HT-29 (cell line): ENCODE measurements at places on chromosomes 1 and 21.

GRCh38 chr1:21541835-21542234 lies 32.6 kb downstream of the ALPL start:
- DNase-seq: no peak

DNA sequence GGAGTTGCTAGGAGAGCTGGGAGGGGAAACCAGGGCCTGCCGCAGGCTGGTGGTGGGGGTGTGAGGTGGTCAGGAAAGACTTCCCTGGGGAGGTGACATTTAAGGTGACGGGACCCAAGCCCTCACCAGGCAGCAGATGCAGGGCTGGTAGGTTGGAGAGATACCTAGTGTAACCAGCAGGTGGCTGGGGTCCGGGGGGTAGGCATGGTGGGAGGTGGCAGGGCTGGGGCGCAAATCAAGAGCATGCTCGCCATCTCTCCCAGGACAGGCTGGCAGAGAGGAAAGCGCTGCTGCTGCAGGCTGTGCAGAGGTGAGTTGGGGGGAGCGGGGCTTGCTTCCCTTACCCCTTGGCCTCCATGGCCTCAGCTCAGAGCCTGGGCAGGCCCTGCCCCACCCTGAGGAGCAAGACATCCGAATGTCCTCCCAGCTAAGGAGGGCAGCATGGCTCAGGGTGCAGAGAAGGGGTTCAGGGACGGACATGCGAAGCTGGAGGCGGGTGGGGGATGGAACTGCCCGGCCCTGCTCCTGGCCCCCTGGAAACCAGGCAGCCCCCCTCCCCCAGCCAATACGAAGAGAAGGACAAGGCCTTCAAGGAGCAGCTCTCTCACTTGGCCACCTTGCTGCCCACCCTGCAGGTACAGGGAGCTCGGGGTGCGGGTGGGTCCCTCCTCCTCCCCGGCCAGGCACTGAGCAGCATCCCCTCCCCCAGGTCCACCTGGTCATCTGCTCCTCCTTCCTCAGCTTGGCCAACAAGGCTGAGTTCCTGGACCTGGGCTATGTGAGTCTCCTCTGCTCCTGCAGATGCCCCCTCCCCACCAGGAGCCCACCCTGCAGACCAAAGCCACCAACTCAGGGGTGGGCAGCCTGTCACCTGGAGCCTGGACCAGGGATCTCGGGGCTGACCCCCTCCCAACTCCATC lies 4.0 kb downstream of the RNF207 start:
- no peak for DNase-seq

DNA sequence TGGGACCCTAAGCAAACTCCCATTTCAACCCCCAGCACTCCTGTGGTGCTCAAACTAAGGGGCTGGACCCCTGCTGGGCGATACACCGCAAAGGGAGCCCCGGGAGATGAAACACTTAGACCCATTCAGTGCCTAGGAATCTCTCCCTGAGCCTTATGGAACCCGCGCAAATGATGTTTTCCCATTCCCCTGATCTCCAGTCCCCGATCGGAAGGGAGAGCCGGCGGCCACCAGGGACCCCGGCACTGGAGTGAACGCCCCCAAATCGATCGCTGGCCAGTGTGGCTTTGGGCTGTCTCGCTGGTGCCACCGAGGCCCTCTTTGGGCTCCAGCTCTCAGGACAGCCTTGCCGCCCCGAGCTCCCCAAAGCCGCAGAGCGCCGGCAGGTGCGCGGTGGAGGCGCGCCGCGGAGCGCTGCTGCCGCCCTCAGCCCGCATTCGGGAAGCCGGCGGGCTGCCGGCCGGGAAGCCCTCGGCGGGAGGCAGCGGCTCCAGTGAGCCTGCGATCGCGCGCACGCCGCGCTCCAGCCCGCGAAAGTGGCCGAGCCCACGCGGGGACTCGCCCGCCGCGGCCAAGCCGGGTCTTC lies 1.1 kb downstream of the PLXNA2 start:
- peak; percentile 63 for DNase-seq

DNA sequence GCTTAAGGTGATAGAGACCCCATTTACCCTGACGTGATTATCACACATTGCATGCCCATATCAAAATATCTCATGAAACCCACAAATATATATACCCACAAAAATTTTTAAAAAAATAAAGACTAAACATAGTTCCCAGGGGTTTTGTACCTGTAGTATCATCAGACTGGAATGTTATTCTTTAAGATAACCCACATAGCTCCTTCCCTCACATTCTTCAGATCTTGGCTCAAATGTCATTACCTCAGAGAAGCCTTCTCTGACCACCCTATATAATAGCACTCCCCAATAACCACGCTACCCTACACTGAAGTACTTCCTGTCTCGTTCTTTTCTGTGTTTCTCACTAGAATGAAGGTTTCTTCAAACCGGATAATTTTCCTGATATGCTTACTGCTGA lies 138.3 kb upstream of the SNX7 start:
- no peak for DNase-seq

DNA sequence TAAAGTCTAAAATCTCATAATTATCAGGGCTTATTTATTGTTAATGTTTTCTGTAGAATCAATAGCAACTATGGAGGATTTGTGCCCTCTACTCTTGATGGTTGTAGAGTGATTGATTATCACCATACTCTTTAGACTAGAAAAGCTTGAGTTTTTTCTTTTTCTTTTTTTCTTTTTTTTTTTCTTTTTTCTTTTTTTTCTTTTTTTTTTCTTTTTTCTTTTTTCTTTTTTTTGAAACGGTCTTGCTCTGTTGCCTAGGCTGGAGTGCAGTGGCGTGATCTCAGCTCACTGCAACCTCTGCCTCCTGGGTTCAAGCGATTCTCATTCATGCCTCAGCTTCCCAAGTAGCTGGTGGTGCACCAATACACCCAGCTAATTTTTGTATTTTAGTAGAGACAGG lies 29.7 kb downstream of the TOR1AIP1 start:
- DNase-seq: no peak

- DNase-seq: peak; percentile 12
Observed at GRCh38 chr21:37828991-37829390, 87.3 kb downstream of the KCNJ6 start.

- peak; percentile 29 for DNase-seq
Observed at GRCh38 chr1:169892927-169893644, 610 bp downstream of the SCYL3 start.

GRCh38 chr1:176800978-176801513 lies 338.1 kb downstream of the PAPPA2 start:
- no peak for DNase-seq

DNA sequence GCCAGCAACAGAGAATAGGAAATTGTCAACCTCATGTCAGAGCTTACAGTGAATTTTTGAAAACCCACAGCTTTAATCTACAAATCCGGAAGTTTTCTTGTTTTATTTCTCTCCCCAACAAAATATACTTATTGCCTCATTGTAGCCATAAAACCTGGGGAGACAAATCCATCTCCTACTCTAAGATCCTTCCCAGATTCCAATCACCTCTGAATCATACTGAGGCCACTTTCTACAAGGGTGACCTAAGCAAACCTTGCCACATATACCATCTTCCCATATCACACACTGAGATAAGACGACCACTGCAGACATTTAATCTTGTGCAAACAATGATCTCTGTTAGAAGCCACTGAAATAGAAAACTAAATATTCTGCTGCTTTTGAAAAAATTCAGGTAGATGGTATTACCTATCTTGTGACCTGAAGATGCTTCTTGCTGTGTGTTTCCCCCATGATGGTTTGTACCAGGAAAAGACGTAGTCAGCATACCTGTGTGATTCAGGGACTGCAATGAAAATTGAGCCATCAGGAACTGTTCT lies 171.5 kb upstream of the DUSP10 start:
- no peak for DNase-seq

- DNase-seq: no peak
Observed at GRCh38 chr1:216325946-216326345, 97.3 kb downstream of the USH2A start.

DNA sequence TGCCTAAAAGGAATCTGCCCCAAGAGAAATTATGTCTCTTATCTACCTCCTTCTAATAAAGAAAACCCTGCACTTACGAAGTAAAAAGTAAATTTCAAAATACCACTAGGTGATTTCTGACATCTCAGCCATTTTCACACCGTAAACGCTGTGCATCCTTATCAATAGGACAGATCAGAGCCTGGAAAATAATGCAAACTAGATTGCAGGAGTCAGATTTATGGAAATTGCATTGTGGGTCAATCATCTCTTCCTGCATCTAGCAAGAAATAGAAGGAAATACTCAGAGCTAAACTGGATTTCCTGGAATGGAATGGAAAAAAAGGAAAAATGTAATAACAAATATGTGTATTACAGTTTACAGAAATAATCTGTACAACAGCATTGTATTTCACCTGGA lies 114.3 kb upstream of the PLPPR4 start:
- no peak for DNase-seq

- no peak for DNase-seq
Observed at GRCh38 chr21:45574691-45575090, 32.5 kb upstream of the SLC19A1 start.

GRCh38 chr1:36341626-36342320 lies 18.3 kb upstream of the EVA1B start:
- DNase-seq: no peak

- no peak for DNase-seq
Observed at GRCh38 chr1:2955652-2956051, 65.6 kb upstream of the ACTRT2 start.

DNA sequence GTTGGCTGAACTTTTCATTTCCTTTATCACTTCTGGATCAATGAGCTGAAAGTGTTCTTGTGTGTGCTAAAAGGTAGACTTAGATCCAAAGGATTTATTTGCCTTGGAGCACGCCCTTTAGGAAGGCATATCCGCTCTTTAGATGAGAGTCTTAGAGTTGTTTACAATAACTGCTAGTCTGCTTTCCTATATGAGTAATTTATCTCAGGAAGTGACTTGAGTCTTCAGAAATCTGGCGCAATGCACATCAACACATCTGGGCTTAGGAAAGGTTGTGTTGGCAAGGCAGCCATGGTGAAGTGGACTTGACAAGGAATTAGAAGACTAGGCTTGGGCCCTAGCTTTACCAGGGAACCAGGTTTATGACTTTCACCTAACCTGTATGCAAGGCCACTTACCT lies 204.1 kb upstream of the PTGFR start:
- no peak for DNase-seq

- DNase-seq: no peak
Observed at GRCh38 chr21:33317145-33317544, 7.6 kb upstream of the IFNAR1 start.

DNA sequence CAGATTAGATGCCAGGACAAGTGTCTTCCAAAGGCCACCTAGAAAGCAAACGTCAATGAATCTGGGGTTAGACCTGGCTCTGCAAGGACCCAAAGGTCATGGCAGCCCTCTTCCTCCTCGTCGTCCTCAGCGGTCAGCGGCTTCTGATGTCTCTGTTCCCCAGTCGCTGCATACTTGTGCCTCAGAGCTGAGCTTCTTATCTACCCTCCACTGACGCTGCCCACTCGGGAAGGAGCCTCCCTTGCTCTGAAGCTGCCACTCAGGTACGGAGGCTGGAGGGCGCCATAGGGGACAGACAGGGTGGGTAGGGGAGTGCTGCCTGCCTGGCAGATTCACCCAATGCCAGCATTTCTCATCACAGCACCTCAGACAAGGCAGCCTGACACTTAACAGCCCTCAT lies 11.4 kb upstream of the UMODL1 start:
- no peak for DNase-seq

GRCh38 chr1:33586106-33586505 lies 113.7 kb downstream of the ZSCAN20 start:
- DNase-seq: no peak

DNA sequence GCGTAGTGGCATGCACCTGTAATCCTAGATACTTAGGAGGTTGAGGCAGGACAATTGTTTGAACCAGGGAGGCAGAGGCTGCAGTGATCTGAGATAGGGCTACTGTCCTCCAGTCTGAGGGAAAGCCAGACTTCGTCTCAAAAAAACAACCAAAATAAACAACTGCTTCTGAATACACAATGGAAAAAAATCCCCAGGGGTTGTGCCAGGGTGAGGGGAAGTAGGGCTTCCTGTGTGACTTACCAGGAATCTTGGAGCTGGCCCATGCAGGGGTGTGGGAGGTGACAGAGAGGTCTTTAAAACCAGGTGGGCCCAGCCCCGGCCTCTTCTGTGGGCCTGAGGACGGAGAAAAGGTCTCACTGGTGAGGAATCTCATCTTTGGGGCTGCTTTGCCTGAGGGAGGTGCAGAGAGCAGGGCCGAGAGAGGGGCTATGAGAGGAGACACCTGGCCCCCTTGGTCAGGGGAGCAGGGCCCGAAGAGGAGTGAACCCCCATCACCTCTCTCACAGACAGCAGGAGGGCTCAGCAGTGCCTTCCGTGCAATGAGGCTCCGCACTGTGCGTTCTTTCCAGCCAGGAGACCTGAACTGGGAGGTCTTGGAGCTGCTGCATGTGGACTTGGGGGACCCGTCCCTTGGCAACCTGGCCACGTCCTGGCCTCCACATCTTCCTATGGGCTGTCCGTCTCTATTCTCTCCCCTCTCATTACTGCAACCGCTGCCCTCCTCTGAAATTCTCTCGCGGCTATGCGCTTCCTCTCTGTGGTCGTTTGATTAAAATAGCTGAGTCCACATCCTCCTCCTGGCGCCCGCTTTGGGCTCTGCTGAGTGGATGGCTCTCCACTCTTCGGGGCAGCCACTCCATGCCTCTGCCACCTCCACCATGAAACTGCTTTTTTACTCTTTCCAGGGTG lies 10.7 kb downstream of the PLA2G5 start:
- no peak for DNase-seq

GRCh38 chr1:40607921-40608320 lies 57.6 kb downstream of the RIMS3 start:
- DNase-seq: no peak

- no peak for DNase-seq
Observed at GRCh38 chr1:221011145-221011544, 131.9 kb downstream of the HLX start.

DNA sequence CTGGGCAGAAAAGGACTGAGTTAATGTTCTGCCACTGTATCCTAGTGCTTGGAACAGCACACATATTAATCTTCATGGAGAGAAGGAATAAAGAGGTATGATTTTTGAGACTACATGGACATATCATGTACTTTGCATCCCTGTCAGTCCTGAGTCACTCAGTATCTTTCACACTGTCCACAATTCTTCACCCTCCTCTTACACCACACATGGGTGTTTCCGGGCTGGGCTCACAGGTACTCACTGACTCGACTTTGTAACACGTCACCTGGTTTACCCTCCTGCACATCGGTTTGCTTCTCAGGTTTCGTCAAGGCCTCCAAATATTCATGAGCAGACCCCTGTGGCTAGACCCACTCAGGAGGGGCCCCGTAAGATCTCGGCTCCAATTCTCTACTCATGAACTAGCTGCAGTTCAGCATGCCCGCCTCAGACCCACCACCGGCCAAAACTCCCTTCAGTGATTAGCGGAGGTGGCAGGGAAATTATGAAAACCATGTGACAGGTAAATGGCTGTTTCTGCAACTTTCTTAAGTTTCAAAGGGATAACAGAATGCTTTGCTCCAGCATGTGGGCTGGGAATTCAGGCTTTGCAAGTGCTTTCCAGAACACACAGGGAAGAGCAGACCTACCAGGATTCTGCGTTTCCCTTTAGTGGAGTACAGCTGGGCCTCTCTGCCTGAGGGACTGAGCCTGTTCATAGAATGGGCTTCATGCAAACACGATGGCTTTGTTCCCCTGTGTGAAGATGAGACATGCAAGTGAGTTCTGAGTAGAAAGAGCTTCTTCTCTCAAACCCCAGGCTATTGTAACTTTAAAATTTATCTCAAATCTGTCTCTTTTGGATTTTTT lies 31.3 kb upstream of the TRABD2B start:
- DNase-seq: no peak

- no peak for DNase-seq
Observed at GRCh38 chr1:49307457-49307856, 530.8 kb upstream of the BEND5 start.

GRCh38 chr1:37452416-37452815 lies 22.0 kb upstream of the ZC3H12A start:
- no peak for DNase-seq
